ENCODE measurements at places on chromosomes 5 and 9.

- DNase-seq: no peak
Observed at GRCh38 chr9:106575823-106576222, 287.1 kb upstream of the ZNF462 start.

DNA sequence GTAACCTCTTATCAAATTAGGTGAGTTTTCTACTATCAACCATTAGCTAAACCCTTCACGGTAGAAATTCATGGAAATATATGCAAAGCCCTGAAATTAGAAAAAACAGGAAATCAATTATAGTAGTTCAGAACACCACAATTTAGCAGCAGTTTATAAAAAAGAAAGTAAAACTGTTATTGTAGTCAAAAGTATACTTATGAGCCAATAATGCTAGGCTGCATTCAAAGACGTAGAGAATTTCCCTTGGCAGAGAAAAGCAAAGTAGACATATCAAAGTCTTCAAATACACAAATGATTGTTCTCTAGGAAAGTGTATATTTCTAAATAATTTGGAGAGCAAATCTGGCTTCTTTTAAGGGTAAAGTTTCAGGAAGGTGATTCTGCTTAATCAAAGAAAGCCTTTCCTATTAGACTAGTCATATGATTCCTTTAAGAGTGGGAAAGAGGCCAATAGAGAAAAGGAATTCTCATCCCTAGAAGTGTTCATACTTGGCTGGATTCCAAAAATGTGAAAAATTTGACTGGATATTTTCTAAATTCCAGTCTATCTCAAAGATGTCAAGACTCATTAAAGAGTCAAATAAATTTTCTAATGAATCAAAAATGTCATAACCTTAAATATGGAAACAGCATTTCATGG, 185.5 kb downstream of the SMC2 start:
- no peak for DNase-seq

- no peak for DNase-seq
Observed at GRCh38 chr5:94094793-94095441, 353.5 kb upstream of the POU5F2 start.

DNA sequence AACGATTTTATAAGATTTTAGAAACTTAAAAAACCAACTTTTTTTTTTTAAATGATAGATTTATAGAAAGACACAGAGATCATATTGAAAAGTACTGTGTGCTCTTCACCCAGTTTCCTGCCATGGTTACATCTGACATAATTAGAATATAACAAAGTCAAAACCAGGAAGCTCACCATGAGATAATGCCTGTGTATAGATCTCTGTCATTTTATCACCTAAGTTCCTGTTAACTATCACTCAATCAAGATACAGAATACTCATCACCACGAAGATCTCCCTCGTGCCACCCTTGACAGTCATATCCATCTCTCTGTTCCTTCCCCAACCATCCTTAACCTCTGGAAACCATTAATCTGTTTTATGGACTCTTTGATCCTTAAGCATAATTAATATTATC, 39.1 kb downstream of the POC5 start:
- DNase-seq: no peak

- peak; percentile 11 for DNase-seq
Observed at GRCh38 chr5:84383816-84384603, 670 bp downstream of the EDIL3 start.

- no peak for DNase-seq
Observed at GRCh38 chr5:95075111-95075510, 209.8 kb downstream of the MCTP1 start.

GRCh38 chr5:77444356-77444755, 47.8 kb downstream of the WDR41 start:
- no peak for DNase-seq

GRCh38 chr5:180599981-180600553, 8.8 kb upstream of the SCGB3A1 start:
- DNase-seq: peak; percentile 26

- DNase-seq: peak; percentile 19
Observed at GRCh38 chr5:170746075-170746960, 37.2 kb upstream of the GABRP start.

DNA sequence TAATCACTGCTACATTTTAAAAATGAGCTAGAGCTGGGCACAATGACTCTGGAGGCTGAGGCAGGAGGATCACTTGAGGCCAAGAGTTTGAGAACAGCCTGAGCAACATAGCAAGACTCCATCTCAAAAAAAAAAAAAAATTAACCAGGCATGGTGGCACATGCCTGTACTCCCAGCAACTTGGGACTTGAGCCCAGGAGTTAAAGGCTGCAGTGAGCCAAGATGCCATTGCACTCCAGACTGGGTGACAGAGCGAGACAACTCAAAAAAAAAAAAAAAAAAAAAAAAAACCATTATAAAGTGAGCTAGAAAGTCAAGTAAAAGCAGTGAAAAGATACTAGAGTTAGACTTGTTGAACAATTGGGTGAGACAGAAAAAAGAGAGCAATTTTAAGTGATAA, 28.2 kb downstream of the FEM1C start:
- no peak for DNase-seq

GRCh38 chr9:81213456-81213855, 475.9 kb downstream of the TLE1 start:
- no peak for DNase-seq

GRCh38 chr9:88776717-88777497, 214.4 kb upstream of the S1PR3 start:
- no peak for DNase-seq

DNA sequence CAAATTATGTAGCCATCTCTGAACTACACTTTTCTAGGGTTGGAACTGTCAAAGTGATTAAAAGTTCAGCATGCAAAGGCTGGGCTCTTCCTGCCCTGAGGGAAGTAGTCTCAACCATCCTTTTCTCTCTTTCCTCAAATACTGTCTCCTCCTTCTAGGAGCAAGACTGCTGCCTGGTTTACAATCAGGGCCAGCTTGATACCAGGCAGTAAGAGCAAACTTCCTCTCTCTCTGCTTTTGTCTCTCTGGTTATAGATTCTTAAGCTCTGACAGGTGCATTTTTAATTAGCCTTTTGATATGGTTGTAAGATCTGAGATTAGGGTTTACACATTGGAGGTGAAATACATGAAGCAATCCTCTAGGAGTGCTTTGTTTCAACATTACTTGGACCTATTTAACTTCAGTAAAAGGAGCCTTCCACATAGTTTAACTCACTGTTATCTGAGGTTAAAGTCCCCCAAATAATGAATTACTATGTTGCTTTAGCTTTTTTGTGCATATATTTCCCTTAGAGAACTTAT, 436.1 kb downstream of the SPATA31D1 start:
- DNase-seq: no peak

DNA sequence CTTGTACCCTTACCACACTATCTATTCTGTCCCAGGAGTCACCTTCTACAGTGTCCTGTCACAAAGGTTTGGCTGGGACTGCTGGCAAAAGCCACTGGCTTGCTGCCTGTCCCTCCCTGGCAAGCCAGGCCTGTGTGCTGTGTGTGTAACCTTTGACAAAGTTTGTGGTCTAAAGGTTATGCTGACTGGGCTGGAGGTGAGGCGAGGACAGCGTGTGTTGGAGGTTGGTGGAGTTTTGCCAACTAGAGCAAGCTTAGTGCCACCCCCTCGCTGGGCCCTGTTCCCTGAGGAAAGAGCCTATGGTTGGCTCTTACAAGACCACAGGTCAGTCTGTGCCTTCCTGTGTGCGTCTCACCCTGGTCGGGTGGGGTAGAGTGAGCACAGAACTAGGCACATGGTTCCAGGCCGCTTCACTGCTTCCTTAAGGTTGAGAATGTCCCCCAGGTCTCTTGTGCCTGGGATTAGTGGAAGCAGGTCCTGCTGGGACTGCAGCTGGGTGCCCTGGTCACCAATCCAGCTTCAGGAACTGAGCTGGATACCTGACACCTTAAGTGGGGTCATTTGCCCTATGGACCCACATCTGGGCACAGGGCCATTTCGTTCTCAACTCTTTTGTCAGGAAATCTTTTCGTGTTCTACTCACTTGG, 152.2 kb downstream of the GADD45G start:
- DNase-seq: no peak
